ENCODE measurements at places on chromosomes 12 and 14.
A peak's percentile ranks its signal among the peaks of the same experiment; 100 is the strongest.

DNA sequence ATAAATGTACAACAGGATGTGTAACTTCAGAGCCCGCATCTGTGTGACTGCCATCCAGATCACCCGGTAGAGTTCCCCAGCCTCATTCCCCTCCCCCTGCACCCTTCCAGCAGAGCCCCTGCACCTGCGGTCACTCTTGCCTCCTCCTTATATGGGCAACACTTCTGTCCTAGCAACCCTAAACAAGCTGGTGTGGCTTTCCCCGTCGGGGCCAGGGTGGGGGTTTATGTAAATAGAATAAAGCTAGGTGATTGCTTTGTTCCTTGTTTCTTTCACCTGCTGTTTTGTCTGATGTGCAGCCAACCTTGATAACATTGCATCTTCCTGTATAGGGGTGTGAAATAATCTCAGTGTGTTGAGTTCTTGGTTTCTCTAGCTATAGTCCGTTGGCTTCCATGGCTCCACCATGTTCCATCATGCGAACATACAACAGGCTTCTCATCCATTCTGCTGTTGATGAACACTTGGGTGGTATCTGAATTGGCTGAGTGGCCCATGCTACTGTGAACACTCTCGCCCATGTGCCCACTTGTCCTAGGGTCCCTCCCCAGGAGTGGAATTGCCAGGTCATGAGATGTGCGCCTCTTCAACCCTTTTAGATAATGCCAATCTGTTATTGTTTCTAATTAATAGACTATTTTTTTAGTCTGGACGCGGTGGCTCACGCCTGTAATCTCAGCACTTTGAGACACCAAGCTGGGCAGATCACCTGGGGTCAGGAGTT is 102.2 kb downstream of the KIF26A start:
- DNase-seq, result no peak

GRCh38 chr12:108565976-108566375 is 3.6 kb downstream of the ISCU start:
- no peak for DNase-seq

DNA sequence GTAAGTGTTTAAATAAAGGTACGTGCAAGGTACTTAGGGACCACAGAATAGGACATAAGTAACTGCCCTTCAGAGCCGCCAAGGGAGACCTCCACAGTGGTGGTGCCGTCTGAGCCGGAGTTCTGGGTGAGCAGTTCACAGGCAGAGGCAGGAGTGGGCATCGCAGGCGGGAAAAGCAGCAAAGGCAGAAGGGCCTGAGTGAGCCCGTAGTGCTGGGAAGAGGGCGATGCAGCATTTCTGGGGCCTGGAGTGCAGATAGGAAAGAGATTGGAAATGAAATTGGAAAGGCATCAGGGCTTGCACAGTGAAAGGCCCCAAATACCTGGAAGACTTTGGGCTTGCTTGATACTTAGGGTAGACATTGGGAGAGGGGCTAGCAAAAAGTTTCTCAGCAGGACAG is 32.9 kb downstream of the EVL start:
- no peak for DNase-seq

- DNase-seq, result no peak
Measured at GRCh38 chr12:111405859-111406473, at the start of gene SH2B3. TSS of gene SH2B3 (plus strand) at chr12:111405923. CDS start at chr12:111418146, 12,223 bp downstream.

DNA sequence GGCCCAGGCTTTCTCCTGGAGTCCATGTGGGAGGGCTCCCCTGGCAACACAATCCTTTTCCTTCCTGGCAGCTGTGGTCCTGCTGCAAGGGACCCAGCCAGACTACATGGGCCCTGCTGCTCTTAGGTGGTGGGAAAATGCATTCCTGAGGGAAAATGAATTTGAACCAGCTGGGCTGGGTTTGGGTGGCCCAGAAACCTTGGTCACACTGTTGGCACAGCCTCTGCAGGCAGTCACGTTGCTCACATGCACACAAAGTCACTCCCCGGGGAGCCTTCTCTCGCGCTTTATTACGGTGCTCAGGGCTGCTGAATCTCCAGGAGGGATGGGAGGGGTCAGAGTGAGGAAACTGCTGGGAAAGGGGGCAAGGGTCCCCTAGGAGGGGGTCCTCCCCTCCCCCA is 17.2 kb downstream of the PLEKHG3 start:
- no peak for DNase-seq

DNA sequence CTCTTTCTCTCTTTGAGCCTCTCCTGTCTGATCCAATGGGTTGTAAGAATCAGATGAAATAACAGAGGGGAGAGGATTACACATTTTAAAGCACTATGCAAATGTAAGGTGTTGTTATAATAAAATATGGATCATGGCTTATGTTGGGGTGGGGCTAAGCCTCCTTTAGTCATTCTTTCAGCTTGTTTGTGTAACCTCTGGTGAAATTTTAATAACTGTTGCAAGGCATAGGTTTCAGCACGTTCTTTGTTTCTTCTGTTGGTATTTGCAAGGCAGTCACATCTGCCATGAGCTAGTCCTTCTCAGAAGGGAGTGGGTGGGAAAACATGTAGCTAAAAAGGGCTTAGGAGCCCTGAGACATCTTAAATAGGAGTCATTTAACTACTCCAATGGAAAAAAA is 74.8 kb upstream of the FRMD6 start:
- no peak for DNase-seq

DNA sequence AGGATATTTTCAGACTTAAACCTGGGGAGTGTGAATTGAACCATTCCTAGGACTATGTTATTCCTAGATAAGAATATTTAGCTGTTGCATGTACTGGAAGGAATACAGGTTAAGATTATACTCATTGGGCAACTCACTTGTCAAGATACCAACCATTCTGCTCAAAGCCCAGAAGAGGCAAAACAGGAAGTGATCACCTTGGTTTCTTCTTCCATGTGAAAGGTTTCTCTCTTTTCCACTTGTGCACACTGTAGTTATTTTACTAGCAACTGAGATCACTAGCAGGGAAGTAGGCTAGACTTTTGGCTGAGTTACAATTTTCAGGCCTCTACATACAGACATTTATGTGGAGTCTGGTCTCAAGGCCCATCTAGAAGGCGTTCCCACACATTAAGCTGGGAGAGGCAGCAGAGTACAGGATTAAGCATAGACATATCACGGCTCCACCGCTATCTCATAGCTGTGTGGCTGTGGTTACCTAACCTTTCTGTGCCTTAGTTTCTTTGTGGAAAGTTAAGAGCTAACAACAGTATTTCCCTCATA is 83.9 kb upstream of the FERMT2 start:
- DNase-seq, result no peak

DNA sequence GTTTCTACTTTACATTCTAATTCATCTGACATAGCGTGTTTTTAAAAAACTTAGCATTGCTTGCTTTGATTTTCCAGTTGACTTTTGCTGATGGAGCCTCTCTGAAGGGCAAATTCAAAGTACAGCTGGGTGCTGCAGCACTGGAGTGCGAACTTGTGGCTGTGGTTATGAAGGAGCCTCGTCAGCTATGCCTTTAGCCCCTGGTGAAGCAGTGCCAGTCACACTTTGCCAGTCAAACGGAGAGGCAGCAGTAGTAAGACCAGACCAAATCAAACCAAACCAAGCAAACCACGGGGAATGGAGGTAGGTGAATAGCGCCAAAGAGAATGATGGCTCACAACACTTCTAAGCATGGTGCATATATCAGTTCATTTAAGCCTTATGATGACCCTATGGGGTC is 15.1 kb upstream of the SLC38A2 start:
- DNase-seq, result no peak

DNA sequence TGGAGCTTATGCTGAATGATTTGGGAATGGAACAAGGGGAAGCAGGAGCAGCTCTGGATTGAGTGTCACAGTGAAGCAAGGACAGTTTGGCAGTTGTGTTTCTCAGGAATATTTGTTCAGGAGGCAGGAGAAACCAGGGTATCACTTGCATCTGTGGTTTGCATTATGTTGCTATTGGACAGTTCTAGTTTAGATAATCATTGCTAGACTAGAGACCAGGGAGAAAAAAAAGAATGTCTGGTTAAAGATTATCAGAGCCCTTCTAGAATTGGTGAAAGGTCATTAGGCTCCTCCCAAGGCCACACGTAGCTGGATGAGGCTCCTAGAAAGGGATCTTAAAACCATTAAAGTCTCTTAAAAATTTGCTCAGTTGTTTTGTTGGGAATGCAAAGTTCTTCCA is 17.0 kb upstream of the SRSF5 start:
- no peak for DNase-seq

GRCh38 chr12:98149691-98150210 is 365.6 kb upstream of the TMPO start:
- DNase-seq, result no peak

- no peak for DNase-seq
Measured at GRCh38 chr12:56143217-56143616, 9.2 kb upstream of the MYL6B start.

GRCh38 chr14:39102265-39102968 is 618 bp downstream of the SEC23A start:
- DNase-seq, result peak; percentile 44

DNA sequence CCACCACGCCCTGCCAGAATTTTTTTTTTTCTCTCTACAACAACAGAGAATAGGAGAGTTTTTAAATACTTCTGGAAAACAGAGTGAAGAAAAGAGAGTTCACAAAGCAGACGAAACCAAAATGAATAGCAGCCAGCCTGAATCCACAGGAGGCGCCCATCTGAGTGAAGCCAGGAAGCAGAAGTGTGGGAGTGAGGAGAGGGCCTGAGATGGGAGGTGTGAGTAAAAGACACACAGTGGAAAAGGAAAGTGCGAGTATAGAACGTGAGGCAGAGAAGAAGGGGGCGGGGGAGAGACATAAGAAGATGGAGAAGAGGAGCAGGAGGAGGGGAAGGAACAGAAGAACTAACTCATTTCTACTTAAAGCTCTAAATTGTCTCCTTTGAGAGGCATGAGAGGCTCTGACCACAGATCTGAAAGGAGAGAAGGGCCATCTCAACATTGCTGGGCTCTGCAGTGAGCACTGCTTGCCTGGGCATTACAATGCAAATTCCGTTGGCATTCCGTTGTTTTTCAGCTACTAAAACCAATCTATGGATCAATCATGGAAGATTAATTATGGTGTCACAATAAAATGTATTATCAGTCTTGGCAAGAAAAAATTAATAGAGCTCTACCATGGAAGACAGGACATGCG is 140.1 kb upstream of the CPSF6 start:
- DNase-seq, result no peak

- no peak for DNase-seq
Measured at GRCh38 chr12:56229082-56229481, 769 bp upstream of the SLC39A5 start.

DNA sequence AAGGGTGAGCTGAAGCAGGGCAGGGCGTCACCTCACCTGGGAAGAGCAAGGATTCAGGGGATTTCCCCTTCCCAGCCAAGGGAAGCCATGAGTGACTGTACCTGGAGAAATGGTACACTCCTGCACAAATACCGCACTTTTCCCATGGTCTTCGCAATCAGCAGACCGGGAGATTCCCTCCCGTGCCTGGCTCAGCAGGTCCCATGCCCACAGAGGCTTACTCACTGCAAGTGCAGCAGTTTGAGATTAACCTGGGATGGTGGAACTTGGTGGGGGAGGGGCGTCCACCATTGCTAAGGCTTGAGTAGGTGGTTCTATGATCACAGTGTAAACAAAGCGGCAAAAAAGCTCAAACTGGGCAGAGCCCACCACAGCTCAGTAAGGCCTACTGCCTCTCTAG is 11.0 kb upstream of the DHRS4 start:
- DNase-seq, result no peak

- DNase-seq, result no peak
Measured at GRCh38 chr14:66540038-66540437, 32.1 kb downstream of the GPHN start.

DNA sequence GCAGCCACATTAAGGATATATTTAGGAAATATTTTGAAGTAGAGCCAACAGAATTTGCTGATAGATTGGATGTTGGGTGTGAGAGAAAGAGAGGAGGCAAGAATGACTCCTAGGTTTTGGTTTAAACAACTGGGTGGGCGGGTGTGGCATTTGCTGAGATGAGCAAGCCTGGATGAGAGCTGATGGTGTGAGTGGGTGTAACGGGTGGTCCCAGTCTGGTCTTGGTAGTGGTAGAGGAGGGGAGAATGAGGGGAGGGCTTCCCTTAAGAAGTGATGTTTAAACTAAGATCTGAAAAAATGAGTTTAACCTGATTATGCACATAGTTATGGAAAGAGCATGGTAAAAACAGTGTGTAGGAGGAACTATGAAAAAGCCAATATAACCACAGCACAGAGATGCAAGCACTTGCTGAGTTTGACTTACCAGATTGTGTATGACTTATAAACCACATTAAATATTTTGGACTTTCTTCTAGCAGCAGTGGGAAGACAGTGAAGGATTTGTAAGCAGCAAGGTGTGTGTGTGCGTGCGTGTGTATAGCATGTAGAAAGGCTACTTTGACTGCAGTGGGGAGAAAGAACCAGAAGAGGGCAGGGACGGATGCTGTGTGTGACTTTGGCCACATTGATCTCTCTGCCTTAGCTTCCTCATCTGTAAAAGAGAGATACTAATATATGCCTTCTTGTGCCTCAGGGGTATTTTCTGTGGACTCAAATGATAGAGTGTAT is 139.7 kb downstream of the PRIMA1 start:
- no peak for DNase-seq

Data from left renal pelvis (tissue), 4 donors.